ENCODE measurements at places on chromosomes 7 and 10.

GRCh38 chr10:113131613-113132261, 181.7 kb downstream of the TCF7L2 start:
- DNase-seq, result no peak

- peak; percentile 9 for DNase-seq
These were observed 267.0 kb downstream of the FRMD4A start for GRCh38 chr10:14063531-14064285.

- DNase-seq, result peak; percentile 19
These were observed 1.4 kb upstream of the PODXL start for GRCh38 chr7:131557652-131558385.

GRCh38 chr10:90288391-90288933, 569.4 kb downstream of the HTR7 start:
- DNase-seq, result no peak

GRCh38 chr7:16919440-16919839, 37.7 kb upstream of the AGR3 start:
- DNase-seq, result no peak

- no peak for DNase-seq
These were observed 1.7 kb downstream of the ABCC2 start for GRCh38 chr10:99784016-99784726.

DNA sequence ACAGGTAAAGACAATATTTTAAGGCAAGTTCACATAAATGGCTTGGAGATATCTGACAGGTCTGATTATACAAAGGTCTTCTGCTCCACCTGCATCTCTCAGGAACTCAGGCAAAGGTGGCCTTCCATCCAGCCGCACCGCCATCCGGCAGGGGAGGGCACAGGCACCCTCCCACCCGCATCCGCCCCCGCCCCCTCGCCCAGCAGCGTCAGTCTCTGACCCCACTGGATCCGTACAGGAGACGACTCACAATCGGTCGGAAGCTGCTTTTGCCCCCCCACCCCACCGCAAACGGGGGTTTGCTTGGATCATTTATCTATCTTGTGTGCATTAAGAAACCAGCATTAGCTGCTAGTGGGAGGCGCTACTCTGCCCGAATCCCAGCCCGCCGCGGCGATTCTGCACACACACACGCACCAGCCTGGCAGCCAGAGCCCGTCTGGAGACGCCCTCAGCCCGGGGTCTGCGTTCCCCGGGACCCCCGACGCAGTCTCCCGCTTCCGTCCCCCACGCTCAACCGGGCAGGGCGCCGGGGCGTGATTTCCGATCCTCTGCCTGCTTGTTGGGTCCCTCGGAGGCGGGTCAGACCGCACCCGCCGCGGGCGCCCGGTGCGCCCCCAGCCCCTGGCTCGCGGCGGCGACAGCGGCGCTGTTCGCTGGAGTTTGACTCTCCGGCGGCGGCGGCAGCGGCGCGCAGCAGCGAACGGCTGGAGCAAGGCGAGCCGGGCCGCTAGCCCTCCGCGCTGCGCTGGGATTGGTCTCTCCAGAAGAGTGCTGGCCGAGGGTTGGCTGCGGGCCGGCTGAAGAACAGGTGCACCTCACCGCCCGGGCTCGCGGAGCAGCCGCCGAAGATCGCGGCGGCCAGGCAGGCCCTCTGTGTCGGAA, 820 bp upstream of the NRG3 start:
- DNase-seq, result peak; percentile 3

GRCh38 chr7:141003172-141004065, 11.3 kb downstream of the MRPS33 start:
- no peak for DNase-seq

DNA sequence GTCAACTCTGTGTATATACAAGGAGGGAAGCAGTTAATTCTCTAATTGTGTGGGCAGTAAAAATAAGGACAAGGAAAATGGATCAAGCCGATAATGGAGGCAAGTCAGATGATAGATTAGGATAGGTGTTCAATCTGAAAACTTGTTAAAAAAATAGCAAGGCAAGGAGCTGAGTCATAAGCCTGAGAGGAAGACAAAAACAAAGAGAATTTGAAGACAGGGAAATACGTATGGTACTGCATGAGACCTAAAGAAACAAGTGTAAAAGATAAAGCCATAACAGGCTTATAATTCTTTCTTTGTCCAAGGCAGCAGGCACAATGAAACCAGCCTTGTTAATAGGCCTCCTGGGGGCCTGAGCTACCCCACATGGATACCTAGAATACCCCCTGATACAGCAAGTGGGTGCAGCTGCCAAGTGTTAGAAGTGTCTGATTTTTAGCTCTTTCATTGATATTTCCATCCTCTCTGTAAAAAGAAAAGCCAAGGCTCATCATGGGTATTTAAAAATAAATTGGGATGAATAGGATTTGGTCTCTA, 1570.6 kb upstream of the LRRTM3 start:
- DNase-seq, result no peak

GRCh38 chr10:116631871-116632295, 11.1 kb downstream of the PNLIPRP2 start:
- DNase-seq, result no peak

DNA sequence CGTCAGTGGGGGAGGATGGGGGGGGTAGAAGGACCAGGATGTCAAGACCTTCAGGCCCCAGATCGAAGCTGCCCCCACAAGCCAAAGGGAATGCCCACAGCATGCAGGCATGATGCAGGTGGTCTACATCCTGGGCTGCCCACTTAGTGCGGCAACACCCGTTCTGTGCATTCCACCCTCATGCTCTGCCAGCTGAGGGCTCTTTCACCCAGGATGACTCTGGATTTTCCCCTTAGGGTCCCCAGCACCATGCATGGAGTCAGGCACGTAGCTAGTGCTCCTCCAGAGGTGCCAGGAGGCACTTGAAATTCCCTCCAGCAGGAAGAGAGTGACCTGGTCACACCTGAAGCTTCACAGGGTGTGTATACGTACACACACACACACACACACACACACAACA, 66.2 kb downstream of the SH3PXD2A start:
- no peak for DNase-seq

GRCh38 chr10:79472951-79473350, 27.5 kb upstream of the ZCCHC24 start:
- no peak for DNase-seq

- DNase-seq, result no peak
These were observed 110.1 kb downstream of the PLCE1 start for GRCh38 chr10:94103801-94104221.

GRCh38 chr7:31133497-31133896, 81.4 kb downstream of the ADCYAP1R1 start:
- no peak for DNase-seq

DNA sequence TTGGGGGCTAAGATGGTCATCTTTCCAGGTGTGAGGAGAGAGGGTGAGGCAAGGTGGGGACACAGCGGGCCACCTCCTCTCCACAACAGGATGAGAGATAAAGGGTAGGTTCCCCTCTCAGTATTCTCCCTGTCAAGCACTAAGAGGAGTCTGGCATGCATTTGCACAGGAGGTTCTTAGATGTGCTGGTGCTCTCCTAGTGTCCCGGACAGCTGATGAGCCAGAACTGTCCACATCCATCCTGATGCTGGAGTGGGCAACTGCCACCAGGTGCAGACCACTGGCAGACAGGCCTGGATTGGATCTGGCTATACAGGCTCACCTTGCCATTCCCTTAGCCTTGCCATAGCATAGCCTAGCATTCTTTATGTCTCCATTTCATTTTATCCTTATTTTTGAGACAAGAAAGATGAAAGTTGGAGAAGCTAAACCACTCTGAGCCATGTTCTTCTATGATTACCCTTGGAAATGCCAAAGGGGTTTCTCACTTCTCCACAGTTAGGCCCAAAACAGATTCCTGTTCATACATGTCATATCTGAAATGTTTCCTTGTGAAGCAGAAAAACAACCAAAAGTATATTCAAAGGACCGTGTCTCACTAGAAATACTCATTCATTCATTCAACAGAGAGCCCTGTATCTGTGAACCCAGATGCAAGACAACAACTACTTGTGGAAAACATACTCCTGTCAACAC, 48.8 kb upstream of the ANTXRL start:
- DNase-seq, result no peak

- no peak for DNase-seq
These were observed 716 bp downstream of the SMARCD3 start for GRCh38 chr7:151247611-151248345.

DNA sequence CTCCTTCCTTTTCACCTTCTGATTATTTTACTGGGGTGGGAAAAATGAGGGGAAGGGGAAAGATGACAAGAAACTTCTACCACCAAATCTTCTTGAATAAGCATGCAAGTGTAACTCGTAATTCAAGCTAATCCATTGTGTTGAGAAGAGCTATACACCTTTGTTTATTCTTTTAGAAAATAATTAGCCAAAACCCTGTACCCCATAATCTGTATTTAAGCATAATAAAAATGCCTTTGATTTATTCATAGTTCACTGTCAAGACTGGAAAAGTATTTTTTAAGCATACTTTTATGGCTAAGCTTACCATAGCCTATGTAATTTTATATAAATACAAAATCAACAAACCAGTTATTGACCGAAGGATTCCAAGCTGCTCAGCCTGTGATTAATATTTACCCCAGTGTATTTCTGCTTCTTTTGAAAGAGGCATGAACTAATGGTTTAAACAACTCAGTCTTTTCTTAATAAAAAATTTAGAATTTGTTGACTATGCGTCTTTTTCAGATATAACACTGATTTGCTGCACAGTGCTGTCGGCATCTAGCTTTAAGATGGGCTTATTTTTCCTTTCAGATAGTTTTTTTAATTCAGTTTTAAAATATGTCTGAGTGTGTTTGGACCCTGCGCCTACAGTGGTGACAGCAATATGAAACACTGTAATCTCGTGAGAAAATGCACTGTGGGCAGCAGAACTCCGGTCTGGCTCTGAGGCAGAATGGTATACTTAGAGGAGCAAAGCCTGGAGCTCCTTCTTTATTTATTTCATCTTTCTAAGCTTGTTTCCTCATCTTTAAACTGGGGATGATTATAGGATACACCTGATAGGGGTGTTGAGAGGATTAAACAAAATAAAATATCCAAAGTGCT, 238.8 kb upstream of the LRGUK start:
- peak; percentile 97 for DNase-seq

DNA sequence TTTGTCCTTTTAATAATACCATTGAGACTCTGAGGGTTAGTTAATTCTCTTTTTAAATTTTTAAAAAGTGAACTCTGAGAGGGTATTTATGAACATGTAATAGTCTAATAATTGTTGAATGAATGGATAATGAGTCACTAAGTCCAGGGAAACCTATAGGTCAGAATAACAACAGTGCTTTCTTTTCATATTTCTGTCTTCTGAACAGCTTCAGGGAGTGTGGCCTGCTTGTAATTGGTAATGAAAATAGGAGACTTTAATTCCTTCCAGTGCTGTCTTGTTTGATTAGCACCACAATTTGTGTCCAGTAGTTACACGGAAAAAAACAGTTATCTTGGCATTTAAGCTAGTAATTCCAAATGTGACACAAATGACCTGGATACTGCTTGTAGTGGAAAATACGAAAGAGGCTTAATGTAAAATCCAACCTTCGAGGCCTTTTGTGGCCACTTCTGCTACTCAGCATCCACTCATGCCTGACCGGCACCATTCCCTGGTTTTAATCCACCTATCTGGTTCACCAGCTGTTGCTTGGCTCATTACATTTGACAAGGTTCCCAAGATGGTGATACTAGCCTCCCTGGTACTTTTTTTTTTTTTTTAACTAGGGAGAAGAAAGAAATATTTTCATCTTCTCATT, 149.3 kb upstream of the IMMP2L start:
- DNase-seq, result no peak

- DNase-seq, result no peak
These were observed 449.3 kb downstream of the CNTNAP2 start for GRCh38 chr7:146565872-146566271.

GRCh38 chr7:138008588-138009349, 6.9 kb upstream of the CREB3L2 start:
- DNase-seq, result peak; percentile 78

DNA sequence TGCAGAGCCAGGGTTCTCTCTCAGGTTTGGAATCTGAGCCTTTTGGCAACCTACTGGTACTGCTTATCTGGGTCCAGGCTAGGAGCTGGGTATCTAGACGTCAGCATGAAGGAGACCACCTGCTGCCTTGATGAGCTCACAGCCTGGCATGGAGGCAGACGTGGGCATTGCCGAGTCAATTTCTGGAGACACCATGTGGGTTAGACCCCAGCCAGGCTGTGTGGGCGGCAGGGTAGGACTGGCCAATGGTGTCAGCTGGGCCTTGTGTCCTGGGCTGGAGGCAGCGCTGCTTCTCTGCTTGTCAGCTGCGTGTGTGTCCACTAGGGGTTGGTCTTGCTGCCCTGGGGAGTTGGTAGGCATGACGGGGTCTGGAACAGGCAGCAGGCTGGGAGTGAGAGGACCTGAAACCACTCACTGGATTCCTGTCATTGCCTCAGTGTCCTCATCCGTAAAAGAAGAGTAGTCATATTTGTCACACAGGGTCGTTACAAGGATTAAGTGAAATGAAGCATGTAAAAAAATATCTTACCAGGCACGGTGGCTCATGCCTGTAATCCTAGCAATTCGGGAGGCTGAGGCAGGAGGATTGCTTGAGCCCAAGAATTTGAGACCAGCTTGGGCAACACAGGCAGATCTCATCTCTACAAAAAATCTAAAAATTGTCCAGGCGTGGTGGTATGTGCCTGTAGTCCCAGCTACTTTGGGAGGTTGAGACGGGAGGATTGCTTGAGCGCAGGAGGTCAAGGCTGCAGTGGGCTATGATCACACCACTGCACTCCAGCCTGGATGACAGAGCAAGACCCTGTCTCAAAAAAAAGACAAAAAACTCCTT, 31.7 kb upstream of the ANKRD2 start:
- DNase-seq, result no peak

DNA sequence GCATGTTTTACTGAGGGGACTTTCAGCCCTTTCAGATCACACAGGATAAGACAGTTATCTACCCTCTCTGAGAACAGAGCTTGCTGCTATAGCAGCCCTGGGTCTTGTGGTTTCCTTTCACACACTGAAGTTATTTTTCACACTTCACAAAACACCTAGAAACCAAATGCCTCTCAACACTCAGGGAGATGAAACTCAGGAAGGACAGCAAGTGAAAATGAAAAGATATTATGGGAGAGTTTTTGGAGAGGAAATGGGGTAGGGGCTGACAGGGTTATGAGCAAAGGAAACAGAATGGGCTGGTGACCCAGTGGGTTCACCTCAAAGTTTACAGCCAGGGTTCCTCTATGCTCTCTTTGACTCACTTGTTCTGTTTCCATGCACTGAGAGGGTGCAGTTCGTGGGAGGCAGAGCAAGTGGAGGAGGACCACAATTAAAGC, 17.0 kb upstream of the GIMAP2 start:
- DNase-seq, result no peak

GRCh38 chr7:64849250-64849923, 53.7 kb upstream of the ZNF273 start:
- DNase-seq, result no peak

GRCh38 chr10:92886334-92886961, 38.1 kb downstream of the EXOC6 start:
- DNase-seq, result no peak

GRCh38 chr10:84241185-84241790, at the start of gene LRIT1:
Gene LRIT1, minus strand, starts transcription at chr10:84241546. Its CDS starts 107 bp downstream, at chr10:84241439.
- DNase-seq, result no peak

GRCh38 chr7:80182630-80183276, 48.1 kb downstream of the GNAI1 start:
- no peak for DNase-seq

DNA sequence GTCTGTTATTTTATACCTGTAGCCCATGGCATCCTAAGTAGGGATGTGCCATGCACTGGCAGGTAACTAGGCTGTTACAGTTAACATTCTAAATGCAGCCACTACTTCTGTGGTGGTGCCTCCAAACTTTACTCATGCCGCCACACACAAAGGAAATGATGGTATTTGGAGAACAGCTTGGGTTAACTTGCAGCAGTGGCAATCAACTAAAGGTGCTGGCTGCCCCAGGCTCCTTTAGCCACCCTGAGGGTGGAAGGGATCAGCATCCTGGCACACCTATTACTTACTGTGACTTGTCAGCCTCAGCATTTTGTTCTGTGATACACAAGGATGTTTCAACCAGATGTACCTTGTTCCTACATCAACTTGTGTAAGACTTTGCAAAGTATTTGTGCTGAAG, 221.8 kb upstream of the PPP1R3A start:
- DNase-seq, result no peak

All from NCI-H2227 treated with DMSO at 0.1 percent for 48 hours (cell line).